ENCODE measurements at places on chromosomes 5 and 9. TPM values are rescaled to one million over a fixed set of nuclear protein-coding genes. Genes with fewer than 3 reads are reported as not detected.

The MAT2B gene
- total RNA-seq = 35.8 TPM

The PCYOX1L gene
- 9.2 TPM for total RNA-seq

The PCAT7 gene
- not detected for total RNA-seq

The ACSL6 gene
- total RNA-seq = 24.8 TPM

The ZFYVE16 gene
- total RNA-seq = 30.9 TPM

All from mononuclear cell (primary cell).